NB4 (cell line): ENCODE measurements at places on chromosomes 2 and 18.

GRCh38 chr2:240436683-240437550 is 1.5 kb downstream of the GPC1 start:
- DNase-seq = no peak

GRCh38 chr18:29651122-29651680 is 1391.3 kb downstream of the DSC3 start:
- DNase-seq = no peak

DNA sequence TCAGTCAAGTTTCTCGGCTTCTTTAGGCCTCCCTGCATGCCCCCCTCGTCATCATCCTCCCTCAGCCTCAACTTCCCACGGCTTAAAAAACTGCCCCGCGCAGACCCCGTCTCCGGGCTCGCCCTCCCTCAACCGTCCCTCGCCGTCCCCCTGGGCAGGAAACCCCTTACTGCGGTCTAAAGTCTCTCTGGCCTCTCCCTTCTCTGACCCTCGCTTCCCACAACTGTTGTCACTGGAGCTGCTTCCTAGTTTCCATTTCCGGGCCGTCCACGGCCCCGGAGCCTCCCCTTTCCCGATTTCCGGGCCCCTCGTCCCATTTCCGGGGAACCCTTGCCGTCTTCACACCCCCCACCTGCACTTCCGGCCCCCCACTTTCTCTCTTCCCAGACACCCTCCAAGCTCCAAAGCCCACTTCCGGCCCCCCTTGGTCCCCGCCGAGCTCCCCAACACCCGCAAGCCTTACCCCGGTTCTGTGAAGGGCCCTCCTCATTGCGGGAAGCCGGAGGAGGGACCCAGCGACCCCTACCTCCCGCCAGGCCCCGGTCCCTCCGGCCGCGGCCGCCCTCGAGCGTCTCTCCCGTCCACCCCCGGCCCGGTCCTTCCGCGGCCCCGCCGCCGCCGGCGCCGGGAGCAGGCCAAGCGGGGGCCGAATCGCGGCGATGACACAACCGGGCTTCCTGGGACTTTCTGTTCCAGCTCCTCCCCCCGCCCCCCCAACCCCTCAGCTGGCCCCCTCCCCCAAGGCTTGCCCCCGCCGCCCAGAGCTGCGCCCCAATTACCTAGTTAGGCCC is 513 bp downstream of the TRIP12 start:
- DNase-seq = peak; percentile 80

DNA sequence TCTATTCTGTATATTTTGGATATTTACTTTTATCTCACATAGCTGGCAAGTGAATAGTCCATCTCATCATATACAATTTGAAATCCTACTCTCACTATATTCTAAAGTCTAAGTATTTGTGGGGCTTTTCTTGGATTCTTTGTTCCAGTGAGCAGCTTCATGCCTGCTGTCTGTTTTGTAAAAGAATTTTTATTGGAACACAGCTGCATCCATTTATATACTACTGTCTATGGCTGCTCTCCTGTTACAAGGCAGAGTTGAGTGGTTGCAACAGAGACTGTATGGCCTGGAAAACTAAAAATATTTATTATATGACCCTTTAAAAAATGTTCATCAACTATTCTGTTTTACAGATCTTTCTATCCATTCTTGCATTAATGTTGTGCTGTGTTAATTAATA is 193.3 kb upstream of the KLHL14 start:
- no peak for DNase-seq

- DNase-seq = no peak
Observed at GRCh38 chr18:79519751-79520477, 124.2 kb downstream of the NFATC1 start.

DNA sequence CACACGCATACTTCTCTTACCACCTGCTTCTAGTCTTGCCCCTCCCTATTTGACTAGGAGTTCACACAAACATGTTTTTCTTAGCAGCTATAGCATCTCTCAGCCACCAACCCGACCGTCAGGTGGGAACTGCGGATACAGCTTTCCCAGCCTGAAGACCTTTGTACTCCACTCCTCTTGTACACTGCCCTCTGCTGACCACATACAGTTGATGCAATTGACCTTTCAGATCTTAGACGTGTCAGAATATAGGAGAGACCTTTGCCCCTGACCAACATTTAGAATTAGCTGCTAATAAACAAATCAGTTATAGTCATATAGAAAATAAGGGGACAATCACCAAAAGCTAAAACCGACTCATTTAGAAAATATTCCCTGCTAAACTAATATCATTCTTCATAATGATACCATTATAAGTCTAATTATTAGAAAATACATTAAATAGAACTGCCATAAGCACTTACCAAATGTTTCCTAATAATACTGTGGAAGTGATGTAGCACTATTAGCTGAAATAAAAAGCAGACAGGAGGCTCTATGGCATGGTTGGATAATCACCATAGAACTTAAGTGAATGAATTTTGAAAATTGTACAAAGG is 208.4 kb downstream of the RAD51AP2 start:
- peak; percentile 64 for DNase-seq

DNA sequence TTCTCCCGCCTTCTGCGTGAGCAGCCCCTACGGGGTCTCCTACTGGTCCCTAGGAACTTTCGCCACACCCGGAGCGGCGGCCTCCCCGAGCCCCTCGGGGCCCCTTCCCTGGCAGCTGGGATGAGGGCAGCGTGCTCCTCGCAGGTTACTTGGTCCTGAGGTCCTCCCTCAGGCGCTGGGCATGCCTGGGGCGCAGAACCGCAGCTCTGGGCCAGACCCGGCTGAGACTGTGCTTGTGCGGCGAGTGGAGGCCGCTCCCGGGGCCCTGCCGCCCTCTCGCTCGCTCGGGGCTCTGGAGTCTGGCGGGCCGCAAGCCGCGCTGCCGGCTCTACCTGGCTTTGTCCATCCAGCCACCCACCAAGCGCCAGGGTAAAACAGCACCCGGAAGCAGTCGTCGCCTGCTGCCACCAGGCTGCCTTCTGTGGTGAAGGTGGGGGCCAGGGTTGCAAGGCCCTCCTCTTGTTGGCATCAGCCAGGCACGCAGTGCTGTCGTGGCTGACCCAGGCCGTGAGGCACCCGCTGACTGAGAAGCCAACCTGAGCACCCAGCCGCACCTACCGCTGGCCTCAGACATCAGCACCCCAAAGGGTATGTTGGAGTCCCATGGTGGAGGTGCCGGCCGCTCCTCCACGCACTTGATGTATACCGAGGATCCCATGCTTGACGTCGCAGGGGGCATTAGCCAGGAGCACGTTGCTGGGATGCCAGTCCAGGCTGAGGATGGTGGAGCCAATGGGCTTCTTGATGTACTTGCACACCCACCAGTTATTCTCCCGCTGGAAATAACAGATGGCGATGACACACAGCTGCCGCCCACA is 46.1 kb upstream of the PTH2R start:
- no peak for DNase-seq

DNA sequence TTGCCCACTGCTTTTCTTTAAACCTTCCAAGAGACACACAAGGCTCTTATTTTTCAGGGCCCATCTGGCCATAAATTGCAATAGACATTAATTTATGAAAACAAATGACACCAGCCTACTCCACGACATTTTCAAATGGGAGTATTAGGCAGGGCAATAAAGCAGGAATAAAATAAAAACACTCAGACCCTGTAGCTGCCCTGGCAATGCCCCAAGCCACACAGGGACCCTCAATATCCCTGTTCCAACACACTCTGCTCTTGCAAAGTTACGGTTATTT is 550.8 kb upstream of the TNP1 start:
- no peak for DNase-seq

DNA sequence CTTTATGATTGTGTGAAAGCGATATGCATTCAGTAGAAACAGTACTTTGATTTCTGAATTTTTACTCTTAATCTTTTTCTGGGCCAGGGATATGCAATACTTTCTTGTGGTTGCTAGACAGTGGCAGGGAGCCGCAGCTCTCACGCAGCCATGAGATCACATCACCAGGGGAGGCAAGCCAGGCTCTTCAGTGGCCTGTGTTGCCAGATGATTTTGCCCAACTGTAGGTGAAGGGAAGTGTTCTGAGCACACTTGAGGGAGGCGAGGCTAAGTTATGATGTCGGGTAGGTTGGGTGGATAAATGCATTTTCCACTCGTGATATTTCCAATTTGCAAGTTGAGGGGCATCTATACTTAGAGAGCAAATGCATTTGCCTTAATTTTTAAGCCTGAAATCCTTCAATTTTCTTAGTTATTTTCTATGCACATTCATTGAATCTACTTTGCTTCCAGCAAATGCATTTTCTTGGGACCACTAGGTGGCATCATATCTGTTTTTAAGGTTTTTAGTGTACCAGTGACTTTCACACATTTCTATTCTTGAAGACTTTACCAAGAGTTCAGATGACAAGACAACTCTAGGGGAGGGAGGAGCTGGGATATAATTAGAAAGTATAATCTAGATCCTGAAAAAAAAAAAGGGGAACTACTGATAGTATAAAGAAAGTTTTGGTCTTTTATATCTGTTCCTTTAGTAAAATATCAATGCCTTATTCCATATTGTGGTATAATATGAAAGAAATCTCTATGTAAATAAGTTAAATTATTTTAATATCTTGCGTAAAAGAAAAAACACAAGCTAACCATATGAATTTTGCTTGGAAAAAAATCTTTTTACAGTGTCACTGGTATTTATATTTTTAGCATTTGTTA is 643.3 kb downstream of the SOCS6 start:
- peak; percentile 48 for DNase-seq

GRCh38 chr18:66603941-66604627 is at the start of gene CDH19:
Gene CDH19, minus strand, starts transcription at chr18:66604090. Its CDS starts 31,886 bp downstream, at chr18:66572204.
- no peak for DNase-seq
